ENCODE measurements at places on chromosomes 1 and 21. TPM values are rescaled to one million over a fixed set of nuclear protein-coding genes. Genes with fewer than 3 reads are reported as not detected.

Gene ZBTB8B
- total RNA-seq, result not detected

DNA sequence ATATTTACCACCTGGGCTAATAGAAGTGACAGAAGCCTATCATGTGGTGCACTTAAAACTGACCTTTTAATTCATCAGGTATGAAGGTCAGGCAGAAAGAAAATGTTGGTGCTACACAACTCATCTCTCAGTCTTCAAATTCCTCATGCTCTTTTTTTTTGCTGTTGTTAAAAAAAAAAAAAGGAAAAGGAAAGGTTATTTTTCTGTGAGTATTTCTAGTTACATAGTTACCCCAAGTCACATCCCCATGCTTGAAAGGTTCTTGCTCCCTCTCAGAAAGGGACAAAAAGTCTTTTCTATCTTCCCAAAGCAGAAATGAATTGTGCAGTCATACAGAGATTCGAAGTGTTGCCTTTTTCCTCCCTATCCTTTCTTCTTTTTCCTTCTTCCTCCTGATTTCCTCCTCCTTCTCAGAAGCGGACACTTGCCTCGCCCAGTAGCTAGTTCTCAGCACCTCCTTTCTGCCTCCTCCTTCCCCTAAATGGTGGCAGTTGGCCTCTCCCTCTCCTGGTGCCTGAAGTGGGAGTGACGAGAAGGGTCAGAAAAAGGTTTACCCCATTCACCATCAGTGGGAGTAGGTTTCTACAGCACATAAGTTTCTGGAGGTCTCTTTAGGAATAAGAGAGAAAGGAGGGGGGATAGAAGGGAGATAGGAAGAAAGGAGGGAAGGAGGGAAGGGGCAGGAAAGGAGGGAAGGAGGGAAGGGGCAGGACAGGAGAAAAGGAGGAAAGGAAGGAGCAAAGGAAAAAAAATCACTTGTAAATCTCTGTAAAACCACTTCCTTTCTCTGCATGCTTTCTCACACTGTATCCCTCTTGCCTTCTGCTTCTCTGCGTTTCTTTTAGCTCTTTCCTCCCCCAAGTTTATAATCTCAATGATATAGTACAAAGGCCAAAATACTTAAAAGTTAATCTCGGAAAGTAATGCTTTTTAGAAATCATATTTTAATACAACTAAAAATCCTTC, 20.4 kb upstream of the C1orf105 start:
- no peak for DNase-seq

Gene ERO1B
- 1.3 TPM for total RNA-seq

DNA sequence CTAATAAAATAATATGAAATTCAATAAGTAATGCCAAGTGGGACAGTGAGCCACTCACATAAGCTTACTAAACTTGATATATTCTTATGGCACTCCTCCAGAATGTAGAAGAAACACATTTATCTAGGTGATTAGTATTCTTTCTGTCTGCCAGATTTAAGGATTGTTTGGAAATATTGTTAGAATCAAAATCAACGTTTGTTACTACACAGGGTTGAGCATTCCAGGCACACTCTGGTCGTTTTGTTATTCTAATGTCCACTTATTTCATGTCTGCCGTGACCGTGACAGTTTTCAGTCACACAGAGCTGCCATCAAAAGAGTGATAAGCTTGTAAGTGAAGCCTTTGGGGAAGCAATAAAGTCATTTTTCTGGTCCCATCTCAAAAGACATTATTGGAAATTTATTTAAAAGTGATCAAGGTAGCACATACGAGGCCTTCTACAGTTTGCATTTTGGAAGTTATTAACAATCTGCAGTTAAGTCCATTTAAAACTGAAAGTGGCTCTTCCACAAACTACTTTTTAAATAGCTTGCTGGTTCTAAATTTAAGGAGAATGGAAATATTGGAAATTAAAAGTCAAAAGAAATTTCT, 38.0 kb downstream of the NFIA start:
- no peak for DNase-seq

Gene LRIF1
- 19.6 TPM for total RNA-seq

Gene SLC16A4
- total RNA-seq, result 0.23 TPM

- DNase-seq, result no peak
Measured at GRCh38 chr1:218493986-218494385, 148.8 kb downstream of the TGFB2 start.

Measured in activated CD8-positive, alpha-beta T cell treated with anti-CD3 and anti-CD28 coated beads, Interleukin-2, amount 10 ng/mL, durations not matched to agents 7 days and 5 days (primary cell).